ENCODE measurements at places on chromosomes 6 and 20.

DNA sequence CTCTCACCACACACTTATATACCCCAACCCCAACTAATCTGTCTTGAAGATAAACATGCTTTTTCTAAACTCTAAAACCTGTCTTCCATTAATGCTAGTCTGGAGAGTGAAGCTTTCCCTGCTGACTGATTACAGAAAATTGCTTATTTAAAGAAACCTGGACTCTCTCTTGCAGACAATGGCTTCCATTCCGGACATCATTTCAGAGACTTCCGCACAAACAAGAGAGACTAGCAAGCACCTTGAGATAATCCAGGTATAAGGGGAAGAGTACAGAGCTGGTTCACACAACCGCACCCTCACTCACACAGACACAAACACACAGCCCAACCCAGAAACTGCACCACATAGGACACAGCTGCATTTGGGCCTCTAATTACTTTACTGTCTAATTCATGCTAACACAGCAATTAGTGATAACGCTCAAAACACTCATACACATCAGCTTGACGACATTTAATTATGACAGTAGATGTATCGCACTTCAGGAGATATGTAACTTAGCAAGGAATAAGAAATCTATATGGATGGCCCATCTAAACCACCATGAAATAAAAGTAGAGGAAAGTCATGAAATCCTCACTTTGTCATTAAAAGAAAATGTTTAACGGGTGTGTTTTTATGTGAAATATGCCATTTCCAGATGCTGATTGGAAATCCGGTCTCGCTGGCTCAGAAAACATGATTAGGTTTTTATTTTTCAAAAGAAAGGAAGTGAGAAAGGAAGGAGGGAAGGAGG, 138.1 kb upstream of the JARID2 start:
- no peak for DNase-seq

- DNase-seq: no peak
These were observed 332.3 kb downstream of the ZFAND3 start for GRCh38 chr6:38151580-38152500.

- DNase-seq: no peak
These were observed 14.4 kb upstream of the RIN2 start for GRCh38 chr20:19743640-19743995.

DNA sequence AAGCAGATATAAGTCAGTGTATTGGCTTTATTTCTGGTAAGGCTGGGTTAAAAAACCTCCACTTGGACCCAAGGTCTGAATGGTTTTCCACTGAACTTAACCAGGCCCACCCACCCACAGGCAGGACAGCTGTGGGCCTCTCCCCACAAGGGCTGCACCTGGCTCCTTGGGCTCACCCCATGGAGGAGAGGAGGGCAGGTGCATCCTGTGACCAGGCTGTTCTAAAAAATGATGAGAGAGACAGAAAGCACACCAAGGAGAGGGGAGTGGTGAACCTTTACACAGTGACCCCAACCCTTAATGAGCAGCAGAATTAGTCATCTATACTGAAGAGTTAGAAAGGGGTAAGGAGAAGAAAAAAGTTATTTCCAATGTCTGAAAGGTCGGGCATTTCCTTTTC, 34.5 kb upstream of the DUSP22 start:
- DNase-seq: no peak

GRCh38 chr6:140366991-140367390, 992.5 kb upstream of the CITED2 start:
- DNase-seq: peak; percentile 35

GRCh38 chr20:19427480-19427879, 215.0 kb downstream of the SLC24A3 start:
- no peak for DNase-seq

DNA sequence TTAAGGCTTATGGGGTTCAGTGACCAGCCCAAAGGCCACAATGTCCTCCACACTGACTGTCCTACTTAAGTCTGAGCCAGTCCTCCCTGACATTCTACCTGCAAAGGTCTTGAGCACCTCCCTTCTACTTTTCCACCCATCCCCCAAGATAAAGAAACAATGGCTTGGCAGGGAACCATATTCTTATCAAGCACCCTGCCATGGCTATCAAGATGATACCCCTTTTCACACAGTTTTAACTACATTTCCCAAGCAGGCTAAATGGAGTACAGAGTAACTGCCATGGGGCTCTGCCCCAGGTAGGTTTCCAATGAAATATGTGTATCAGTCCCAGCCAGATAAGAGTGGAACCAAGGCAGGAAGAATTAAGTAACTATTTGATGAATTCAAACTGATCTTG, 85.9 kb upstream of the MOCS1 start:
- no peak for DNase-seq

DNA sequence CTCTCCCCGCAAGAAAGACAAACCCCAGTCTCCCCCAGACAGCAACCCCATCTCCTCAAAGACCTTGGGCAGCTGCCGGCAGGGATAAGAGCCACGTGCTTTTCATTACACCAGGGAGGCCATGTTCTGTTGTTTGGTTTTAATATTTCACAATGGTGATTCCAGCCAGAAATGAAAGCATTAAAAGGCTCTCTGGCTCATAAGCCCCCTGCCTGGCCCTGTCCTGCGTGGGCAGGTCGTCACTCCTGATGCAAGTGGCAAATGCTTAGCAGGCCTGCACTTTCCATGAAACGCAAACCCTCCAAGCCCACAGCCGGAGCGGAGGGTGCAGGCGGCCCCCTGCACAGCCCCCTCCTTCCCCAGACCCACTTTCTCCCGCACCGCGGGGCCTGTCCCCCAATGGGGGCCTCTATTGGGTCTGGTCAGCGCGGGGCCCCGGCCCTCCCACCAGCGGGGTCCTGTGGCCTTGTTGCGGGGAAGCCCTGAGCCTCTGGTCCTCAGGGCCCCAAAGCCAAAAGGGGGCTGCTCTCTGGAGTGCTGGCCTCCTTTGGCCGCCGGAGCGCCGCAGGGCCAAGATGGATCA, 77.2 kb downstream of the TMEM242 start:
- DNase-seq: peak; percentile 75

GRCh38 chr6:69155467-69155866, 520.4 kb downstream of the ADGRB3 start:
- DNase-seq: no peak

DNA sequence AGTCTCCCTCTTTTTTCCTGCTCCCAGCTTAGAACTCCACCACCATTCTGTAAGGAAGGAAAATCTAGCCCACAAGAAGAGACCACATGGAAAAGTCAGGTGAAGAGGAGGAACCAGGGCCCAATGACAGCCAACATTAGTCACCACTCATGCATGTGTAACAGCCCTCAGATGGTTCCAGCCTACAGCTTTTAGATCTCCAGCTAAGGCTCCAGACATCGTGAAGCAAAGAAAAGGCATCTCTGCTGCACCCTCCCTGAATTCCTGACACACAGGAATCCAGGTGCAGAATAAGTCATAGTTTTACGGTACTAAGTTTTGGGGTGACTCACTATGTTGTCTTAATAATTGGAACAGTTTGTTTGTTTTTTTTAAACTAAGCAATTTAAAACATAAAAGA, 25.5 kb downstream of the DCDC2 start:
- no peak for DNase-seq

GRCh38 chr6:155079985-155080452, 84.9 kb downstream of the TIAM2 start:
- DNase-seq: peak; percentile 30

DNA sequence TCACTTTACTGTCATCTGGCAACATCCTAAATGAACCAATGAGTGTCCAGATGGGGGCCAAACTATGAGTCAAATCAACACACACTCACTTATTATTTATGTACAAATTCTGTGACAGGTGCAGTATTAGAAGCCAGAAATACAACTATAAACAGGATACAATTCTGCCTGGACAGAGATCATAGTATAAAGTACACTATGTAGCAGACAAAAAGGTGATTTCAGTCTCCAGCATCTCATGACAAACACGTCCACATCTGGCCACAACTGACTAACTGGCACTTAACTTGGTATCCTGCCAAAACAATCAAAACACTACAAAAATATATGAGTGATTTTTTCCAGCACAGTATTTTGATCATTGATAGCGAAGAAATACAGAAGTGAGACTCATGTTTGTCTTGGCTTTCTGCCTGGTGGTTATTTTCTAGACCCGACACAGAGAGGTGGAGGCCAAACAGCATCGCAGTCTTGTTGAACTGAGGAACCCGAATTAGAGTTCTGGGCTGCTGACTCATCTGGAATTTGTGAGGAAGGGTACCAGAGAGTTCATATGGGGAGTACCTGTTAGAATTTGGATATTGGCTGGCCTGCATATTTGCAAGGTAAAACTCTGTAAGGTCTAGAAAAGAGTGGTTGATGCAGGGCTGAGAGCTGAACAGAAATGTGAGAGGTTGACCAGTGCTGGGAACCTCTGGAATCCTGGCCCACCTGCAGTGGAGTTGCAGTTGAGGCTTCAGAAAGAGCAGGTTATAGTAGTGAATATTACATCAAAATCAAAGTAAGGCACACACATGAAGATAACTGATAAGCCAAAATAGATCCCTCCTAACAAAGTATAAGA, 475.2 kb downstream of the PTPRT start:
- DNase-seq: no peak

- DNase-seq: peak; percentile 6
These were observed 12.7 kb upstream of the APMAP start for GRCh38 chr20:25005220-25005619.

DNA sequence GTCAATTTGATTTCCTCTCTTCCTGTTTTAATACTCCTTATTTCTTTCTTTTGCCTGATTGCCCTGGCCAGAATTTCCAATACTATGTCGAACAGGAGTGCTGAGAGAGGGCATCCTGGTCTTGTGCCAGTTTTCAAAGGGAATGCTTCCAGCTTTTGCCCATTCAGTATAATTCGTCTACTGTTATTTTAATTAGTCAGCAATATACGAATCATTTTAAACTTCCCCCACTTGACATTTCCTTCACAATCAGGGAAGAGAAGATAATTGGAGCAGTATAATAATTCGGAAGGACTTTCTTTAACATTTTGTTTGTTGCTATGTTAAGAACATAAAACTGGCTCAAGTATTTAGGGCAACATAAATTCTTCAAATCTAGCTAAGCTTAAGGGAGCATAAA, 860.3 kb upstream of the SLC35B3 start:
- no peak for DNase-seq

- DNase-seq: no peak
These were observed 7.4 kb downstream of the TINAG start for GRCh38 chr6:54315656-54316055.

GRCh38 chr6:14589175-14589574, 471.6 kb downstream of the CD83 start:
- no peak for DNase-seq

- DNase-seq: no peak
These were observed 38.2 kb downstream of the HLA-A start for GRCh38 chr6:29980511-29980910.

DNA sequence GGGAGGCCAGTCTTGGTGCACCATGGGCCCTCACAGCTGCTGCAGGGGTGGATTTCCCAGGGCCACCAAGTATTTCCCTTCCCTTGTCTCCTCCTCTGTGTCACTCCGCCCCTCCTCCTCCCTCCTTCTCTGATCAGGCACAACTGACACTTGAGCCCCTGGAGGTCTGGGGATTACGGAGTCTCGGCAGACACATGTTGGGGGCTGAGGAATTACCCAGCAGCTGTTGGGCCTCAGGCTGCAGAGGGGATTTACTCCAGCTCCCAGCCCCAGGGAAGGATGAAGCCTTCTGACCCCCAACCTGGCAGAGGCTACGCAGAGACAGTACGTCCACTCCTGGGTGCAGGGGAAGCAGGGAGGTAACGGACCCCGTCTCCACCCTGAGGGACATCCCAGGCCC, 420.5 kb upstream of the SULF2 start:
- no peak for DNase-seq

- no peak for DNase-seq
These were observed 123.5 kb downstream of the PRL start for GRCh38 chr6:22173311-22173710.

- DNase-seq: no peak
These were observed 156.5 kb downstream of the MOXD1 start for GRCh38 chr6:132244744-132245143.

DNA sequence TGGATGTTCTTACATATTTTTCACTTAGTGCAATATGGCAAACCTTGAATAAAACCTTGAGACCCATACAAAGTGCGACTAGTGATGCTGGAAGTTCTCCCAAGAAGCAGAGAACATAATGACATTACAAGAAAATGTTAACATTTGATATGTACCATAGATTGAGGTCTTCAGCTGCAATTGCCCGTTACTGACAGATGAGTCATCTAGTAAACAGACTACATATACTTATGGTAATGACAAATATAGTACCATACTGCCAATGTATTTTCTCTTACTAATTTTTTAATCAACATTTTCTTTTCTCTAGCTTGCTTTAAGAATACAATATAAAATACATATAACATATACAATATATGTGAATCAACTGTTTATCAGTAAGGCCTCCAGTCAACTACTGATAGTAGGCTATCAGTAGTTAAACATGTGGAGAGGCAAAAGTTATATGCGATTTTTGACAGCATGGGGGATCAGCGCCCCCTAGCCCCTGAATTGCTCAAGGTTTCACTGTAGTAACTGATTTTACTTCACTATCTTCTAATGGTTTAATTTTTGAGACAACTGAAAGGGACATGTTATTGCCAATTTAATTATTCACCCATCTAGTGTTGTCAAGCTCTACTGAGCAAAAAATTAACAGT, 166.7 kb upstream of the ADGRB3 start:
- no peak for DNase-seq

DNA sequence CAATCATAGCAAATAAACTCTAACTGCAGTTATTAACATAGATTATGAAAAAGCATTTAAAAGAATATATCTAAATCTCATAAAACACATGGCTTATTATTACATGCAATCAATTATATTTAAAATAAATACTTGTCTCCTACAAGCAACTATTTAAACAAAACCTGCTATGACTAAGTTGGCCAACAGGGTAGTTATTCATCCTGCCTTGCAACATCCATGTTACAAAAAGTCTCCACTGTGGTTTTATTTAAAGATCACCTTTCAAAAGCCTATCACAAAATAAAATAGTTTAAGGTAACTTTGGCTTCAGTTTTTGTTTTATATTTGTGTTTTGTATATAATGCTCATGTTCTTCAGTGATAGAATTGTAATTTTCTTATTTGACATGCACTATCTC, 1127.0 kb upstream of the MAP3K7 start:
- no peak for DNase-seq

GRCh38 chr6:34360556-34360955, 31.9 kb downstream of the NUDT3 start:
- peak; percentile 31 for DNase-seq

GRCh38 chr6:125009578-125009977, 47.3 kb downstream of the RNF217 start:
- DNase-seq: peak; percentile 23
